T1000 (cell line): ENCODE measurements at places on chromosomes 5 and 9.

- DNase-seq = no peak
Measured at GRCh38 chr5:116738615-116739261, 164.1 kb upstream of the SEMA6A start.

GRCh38 chr5:118937393-118938061 lies 50.8 kb downstream of the DTWD2 start:
- no peak for DNase-seq

DNA sequence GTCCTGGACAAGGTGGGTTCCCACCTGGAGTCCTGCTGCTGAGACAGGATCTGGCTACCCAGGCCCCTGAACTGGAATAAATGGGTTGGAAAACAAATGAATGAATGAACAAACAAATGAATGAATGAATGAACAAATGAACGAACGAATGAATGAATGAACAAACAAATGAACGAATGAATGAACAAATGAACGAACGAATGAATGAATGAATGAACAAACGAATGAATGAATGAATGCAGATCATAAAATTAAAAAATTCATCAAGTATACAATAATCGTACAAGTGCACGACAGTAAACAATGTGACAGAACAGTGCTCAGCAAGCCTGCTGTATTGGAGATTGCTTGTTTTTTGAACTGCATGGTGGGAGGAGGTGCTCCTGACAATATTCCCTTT lies 2097.1 kb downstream of the MAT2B start:
- DNase-seq = no peak

DNA sequence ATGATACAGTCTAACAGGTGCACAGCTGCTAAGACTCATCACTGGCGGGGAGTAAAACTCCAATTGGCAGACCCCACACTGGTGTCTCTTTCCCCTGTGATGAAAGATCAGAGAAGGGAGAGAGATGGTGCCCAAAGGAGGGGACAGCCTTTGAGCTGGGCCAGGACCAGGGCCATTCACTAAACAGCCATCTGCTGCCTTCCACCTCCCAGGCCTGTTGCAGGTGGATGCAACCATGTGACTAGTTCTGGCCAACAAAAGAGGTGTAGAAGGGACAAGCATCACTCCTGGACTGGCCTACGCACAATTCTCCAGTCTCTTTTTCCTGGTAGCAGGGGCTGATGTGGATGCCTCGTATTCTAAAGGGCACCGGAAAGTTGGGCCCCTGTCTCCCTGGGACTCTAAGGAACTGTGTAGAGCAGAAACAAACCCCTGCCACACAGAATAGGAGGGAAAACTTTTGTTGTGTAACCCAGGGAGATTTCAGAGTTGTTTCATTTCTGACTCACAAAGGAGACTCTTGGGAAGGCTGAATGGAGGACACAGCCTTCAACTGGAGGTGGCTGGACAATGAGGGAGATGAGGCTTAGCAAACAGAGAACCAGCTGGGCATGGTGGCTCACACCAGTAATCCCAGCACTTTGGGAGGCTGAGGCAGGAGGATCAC lies 26.9 kb downstream of the TNIP1 start:
- DNase-seq = no peak

GRCh38 chr9:78011049-78011448 lies 20.6 kb downstream of the GNAQ start:
- no peak for DNase-seq

GRCh38 chr5:91206734-91207133 lies 176.4 kb downstream of the ARRDC3 start:
- DNase-seq = no peak

DNA sequence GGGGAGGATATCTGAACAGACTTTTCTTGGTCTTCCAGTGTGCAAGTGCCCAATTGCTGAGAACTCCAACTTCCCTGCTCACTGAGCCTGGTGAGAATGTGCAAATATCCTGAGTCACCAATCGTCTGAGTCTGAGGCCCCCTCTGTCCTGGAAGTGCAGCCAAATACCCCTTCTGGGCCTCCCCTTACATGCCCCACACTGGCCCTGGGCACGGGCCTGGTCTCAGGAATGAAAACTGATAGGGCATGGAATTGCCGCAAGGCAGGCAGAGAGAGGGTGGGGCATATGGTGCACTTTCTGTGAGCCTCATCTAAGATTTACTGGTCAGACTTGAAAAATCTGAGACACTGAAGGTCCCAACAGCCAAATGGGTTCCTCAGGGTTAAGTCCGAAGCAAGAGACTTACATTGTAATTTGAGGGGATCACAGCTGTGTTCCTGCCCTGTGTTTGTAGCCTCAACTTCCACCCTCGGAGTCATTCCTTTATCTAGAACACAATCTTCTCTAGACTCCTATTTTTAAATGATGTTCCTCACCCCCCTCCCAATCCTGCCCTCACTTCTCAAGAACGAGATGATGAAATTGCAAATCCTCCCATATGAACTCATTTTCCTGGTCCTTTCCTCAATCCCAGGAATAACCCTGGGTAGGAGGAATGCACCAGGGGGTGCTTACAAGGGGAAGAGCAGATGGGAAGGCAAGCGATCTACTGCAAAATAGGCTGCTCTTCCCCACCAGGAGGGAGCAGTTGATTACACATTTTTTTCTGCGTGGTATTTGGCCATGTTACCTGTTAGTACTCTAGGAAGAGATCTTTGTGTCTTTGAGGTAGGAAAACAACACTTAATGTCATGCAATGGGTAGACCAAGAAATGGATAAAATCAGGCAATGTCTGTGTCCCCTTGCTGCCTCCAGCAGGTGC lies 34.6 kb upstream of the ARHGAP26 start:
- no peak for DNase-seq

DNA sequence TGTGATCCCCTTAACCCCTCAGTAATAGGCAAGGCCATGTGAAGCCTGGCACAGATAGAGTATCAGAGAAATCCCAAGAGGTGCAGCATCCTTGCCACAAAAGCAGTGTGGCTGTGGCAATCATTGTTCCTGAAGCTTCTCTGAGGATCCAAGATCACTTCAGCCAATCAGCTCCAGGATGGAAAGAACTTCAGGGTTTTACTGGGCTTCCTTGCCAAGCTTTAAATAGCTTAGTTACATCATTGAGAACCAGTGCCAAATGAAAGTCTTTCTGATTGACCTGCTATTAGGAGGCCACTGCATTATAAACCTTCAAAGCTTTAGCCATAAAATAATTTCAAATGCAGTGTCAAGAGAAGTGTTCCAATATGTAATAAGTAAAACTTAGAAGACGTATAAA lies 430.6 kb downstream of the PIK3R1 start:
- no peak for DNase-seq

DNA sequence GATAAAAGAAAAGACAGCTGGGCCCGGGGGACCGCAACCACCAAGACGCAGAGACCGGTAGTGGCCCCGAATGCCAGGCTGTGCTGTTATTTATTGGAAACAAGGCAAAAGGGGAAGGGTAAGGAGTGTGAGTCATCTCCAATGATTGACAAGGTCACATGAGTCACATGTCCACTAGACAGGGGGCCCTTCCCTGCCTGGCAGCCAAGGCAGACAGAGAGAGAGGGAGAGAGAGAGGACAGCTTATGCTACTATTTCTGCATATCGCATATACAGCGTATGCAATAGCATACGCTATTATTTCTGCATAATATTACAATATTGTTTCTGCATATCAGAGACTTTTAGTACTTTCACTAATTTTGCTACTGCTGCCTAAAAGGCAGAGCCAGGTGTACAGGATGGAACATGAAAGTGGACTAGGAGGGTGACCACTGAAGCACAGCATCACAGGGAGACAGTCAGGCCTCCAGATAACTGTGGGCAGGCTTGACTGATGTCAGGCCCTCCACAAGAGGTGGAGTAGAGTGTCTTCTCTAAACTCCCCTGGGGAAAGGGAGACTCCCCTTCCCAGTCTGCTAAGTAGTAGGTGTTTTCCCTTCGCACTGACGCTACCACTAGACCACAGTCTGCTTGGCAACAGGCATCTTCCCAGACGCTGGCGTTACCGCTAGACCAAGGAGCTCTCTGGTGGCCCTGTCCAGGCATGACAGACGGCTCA lies 50.3 kb downstream of the RFX3 start:
- DNase-seq = no peak

GRCh38 chr5:17663182-17663581 lies 28.9 kb downstream of the TAF11L14 start:
- no peak for DNase-seq

GRCh38 chr9:116647515-116647809 lies 39.6 kb upstream of the TRIM32 start:
- no peak for DNase-seq

DNA sequence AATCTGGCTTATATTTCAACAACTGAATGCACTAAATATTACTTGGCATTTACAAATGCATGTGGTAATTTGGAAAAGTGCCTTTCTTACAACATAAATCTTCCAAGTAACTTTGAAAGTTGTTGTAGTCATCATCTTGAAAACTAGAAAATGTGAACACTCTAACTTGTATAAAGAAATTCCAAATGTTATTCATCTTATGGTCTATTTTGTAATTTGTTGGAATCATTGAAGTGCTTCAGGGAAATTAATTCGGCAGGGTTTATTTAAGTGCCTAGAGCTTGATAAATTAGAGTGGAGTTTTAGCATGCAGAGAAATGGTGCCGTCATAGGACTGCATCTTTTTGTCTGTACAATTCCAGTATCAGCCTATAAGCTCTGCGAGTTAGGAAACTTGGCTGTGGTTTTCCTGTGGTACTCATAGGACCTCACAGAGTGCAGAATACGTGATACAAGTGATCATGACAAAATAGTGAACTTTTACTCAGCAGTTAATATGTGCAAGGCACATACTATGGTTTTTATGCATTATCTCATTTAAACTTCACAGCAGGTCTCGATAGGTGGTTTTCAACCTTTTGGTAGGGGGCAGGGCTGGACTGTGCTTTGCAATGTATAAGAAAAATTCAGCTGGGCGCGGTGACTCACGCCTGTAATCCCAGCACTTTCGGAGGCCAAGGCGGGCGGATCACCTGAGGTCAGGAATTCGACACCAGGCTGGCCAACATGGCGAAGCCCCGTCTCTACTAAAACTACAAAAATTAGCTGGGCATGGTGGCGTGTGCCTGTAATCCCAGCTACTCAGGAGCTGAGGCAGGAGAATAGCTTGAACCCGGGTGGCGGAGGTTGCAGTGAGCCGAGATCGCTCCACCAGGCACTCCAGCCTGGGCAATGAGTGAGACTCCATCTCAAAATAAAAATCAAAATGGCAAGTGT lies 79.6 kb downstream of the RAI14 start:
- no peak for DNase-seq

DNA sequence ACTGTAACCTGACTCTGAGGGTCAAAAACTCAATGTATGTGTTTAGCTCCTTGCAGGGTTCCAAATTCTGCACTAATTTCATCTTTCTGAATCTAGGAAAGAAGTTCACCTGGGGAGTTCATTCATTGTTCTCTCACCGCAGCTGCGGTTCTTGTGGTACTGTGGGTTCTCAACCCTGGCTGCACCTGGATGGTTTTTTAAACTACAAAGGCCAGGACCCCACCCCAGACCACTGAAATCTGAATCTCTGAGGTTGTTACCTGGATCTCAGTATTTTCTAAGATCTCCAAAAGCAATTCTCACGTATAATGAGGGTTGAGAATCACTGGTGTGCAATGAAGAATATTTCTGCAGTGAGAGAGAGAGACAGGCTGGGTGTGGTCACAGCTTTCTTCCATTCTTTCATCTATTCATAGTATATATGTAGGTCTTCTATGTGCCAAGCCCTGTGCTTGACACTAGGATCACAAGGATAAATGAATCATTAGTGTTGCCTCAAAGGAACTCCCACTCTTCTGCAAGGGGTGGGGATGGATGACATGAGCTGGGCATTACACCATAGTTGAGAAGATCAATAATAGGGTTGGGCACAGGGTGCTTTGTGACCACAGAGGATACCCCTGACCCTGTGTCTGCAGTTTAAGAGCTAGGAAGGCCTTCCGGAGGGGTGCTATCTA lies 109.8 kb downstream of the GALNT10 start:
- DNase-seq = no peak

GRCh38 chr5:91888810-91889209 lies 505.7 kb upstream of the ARRDC3 start:
- DNase-seq = no peak

- no peak for DNase-seq
Measured at GRCh38 chr5:134464988-134465815, 53.5 kb upstream of the CDKN2AIPNL start.

DNA sequence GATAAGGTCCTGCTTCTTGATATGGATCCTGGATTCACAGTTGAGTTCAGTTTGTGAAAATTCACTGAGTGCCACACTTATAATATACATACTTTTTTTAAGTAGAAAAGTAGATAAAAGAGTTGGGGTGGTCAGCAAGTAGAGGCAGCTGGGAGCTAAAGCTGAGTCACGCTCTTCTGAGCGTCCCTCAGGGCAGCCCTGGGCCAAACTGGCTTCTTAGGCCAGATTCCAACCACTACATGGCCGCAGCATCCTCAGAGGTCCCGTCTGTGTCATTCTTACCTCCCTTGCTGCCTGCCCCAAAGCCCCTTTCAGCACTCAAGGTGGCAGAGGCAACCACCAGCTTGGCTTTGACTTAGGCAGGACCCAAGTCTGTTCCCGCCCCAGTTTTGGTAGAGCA lies 123.3 kb upstream of the TBC1D2 start:
- no peak for DNase-seq

GRCh38 chr9:27352457-27353165 lies 55.7 kb upstream of the EQTN start:
- no peak for DNase-seq

DNA sequence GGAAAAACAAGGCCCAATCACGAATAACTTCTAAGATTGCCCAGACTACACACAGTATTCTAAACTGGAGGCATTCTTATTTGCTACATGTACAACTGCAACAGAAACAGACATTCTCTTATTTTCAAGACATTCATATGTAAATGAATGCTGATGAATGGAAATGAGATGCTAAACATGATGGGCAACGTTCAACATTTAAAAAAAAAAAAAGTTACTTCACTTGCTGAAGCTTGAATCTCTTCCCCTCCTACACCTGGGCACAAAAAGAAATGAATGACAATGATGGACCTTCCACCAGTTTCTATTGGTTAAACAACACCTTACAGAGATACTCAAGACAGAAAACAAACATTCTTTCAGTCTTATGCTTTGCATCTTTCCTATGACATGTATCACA lies 160.5 kb downstream of the BNC2 start:
- no peak for DNase-seq

DNA sequence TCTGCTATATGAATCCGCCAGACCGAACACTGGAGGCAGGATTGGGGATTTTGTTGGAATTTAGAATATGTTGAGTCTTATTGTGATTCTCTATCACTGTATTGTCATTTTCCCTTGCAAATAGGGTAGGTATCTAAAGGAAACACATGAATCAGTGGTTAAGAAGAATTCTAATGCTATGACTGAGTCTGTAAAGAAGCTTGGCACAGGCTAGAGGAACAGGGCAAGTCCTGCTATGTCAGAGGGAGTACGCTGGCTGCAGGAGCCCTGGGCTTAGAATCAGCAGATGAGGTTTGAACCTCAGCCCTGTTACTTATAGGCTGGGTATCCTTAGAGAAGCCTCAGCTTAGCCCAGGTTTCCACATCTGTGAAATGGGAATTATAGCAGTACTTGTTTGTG lies 198.1 kb downstream of the NR3C1 start:
- DNase-seq = no peak

- no peak for DNase-seq
Measured at GRCh38 chr5:96297867-96298266, 135.2 kb downstream of the PCSK1 start.
